Kasumi-1 (cell line): ENCODE measurements at places on chromosomes 3 and 15.

- DNase-seq: peak; percentile 75
These were observed 20.7 kb downstream of the TBC1D2B start for GRCh38 chr15:78056714-78057269.

DNA sequence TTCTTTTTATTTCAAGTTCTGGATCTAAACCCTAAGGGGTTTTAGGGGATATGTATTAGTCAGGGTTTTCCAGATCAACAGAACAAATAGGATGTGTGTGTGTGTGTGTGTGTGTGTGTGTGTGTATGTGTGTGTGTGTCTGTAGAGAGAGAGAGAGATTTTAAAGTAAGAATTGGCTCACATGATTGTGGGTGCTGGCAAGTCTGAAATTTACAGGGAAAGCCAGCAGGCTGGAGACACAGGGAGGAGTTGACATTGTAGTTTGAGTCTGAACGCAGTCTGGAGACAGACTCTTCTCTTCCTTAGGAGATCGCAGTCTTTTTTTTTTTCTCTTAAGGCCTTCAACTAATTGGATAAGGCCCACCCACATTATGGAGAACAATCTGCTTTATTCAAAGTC, 428.8 kb upstream of the TBL1XR1 start:
- DNase-seq: no peak

GRCh38 chr15:83698294-83698693, 44.4 kb downstream of the ADAMTSL3 start:
- no peak for DNase-seq

GRCh38 chr3:66823009-66823397, 175.1 kb upstream of the KBTBD8 start:
- DNase-seq: no peak

- no peak for DNase-seq
These were observed 11.7 kb downstream of the PXYLP1 start for GRCh38 chr3:141243271-141243707.

DNA sequence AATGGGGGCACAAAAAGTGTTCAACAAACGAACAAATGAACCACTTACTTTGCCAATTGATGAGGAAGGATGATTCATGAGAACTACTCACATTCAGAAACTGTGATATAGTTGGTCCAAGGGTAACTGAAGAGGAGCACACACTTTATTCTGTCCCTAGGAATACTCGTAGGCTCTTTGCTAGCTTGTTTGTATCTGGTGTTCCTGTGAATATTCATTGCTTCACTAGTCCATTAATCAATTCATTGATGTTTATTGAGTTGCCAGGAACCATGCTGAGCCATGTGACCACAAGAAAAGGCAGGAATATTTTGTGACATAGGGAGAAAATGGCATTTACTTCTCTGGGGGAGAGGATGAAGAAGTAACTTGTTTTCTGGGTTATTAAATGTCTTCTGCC, 338.3 kb downstream of the IL20RB start:
- no peak for DNase-seq

DNA sequence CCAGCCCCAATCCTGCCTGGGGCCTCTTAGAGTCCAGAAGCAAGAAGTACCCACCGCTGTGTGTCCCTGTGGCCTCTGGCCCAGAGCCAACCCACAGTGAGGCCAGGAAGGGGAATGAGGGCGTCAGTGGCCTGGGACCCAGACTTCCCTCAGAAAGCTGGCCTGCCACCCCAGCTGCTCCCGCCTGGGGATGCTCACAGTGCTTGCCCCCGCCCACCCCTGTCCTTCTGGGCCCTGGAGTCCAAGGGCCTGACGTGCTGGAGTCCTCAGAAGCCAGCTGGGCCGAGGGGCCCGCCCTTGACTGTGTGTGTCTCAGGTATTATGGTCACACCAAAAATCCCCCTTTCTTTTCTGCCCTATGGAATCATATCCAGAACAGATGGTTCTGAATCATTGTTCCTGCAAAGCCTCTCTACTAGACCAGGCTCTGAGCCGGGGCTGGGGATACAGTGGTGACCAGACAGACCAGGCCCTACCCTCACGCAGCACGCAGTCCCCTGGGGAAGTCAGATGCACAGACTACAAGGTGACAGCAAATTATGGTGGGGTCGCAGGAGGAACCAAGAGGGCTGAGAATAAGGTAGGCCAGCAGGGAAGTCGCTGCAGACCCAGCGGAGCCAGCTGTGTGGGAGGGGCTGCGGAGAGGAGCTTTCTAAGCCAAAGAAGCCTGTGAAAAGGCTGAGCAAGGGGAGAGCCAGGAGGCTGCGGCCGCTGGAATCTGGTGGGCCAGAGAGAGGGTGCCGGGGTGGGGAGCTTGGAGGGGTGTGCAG, 99.1 kb downstream of the VGLL4 start:
- no peak for DNase-seq

DNA sequence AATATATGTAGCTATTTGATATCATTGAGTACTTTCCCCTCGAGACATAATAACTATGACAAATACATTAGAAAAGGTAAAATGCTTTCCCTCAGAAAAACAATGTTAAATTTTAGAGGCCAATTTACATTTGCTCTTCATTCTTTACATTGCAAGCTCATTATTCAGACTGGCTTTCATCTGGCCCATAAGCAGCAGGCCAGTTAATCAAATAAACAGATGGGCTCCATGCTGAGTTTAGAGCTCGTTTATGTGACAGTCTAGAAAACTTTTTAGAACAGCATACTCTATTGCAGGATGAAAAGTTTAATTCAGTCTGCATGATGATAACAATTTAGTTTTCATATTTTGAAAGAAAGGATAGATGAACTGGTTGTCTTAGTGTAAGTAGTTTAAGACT, 150.6 kb downstream of the DUT start:
- DNase-seq: no peak

DNA sequence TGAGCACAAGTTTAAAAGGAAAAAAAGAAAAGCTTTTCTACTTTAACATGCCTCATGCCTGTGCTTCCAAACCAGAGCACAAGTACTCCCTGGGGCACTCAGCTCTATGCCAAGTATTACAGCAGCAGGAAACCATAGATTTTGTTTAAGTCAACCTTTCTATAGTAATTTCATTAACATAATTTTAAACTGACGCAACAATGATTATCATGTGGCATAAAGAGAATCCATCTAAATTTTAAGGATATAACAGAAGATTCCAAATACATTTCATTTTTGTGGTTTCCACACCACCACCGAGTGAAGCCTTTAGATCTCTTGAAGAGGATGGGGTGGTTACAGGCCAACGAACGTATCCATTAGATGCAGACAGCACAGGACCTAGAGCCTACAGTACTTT, 112.1 kb downstream of the TNIK start:
- DNase-seq: no peak

DNA sequence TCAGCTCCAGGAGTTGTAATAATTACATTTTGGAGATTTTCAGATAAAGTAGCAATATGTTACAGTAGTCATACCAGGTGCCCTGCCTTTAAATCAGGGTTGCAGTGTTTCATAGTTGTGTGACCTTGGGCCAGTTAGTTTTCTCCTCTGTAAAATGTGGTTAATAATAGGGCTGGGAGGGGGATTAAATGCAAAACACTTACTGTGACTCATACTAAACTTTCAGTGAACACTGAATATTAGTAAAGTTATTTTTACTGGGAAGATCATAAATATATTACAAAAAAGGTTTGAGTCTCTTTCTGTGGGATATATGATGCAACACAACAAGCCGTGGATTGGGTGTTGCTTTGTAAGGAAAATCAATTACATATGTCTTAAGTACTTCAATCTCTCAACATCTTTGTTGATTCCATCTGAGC, 1.1 kb upstream of the EBLN2 start:
- DNase-seq: no peak

GRCh38 chr3:50436114-50436674, 67.2 kb downstream of the CACNA2D2 start:
- DNase-seq: peak; percentile 28

DNA sequence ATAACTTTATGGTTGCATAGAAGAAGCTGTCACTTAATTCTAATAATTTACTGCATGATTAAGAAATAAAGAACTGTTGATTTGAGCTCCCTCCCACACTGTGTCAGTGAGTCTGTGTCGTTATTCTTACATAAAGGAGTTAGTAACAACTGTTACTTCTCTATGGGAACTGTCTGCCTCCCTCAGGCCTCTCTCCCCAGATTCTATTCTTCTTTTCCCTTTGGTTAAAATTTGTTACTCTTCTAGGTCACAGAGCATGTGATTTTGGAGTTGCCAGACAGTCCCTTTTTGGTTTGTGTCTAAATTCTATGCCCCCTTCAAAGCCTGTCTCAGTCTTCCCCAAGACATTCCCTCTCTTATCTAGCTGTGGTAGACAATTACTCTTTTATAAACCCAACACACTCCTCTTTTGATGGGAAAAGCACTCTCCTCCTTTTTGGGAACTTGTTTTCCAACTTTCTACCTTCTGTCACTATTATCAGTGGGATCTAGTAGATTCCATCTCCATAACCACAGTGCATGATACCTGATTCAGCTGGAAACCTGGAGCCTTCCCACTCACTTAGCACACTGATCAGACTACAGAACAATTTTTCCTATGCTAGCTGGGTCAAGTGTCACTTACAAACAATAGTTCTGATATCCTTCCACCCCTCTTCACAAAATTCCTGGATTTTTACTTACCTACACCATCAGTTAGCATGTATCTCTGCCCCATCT, 422.1 kb upstream of the TGFBR2 start:
- no peak for DNase-seq

DNA sequence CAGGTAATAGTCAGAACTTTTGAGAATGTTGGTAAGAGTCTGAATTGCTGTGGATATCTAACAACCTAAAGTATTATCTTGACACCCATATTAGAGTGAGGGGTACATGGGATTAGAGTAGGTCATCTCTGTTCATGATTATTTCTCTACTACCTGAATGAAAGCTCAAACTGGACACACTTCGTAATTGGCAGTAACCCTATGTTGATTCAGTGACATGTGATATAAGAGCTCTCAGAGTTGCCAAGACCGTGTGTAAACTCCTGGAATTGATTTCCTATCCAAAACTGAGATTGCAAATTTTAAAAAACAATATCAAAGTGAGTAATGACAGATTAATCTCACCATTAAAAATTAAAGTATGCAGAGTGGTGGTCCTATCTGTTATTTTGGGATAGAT, 214.8 kb upstream of the ARHGEF26 start:
- no peak for DNase-seq

DNA sequence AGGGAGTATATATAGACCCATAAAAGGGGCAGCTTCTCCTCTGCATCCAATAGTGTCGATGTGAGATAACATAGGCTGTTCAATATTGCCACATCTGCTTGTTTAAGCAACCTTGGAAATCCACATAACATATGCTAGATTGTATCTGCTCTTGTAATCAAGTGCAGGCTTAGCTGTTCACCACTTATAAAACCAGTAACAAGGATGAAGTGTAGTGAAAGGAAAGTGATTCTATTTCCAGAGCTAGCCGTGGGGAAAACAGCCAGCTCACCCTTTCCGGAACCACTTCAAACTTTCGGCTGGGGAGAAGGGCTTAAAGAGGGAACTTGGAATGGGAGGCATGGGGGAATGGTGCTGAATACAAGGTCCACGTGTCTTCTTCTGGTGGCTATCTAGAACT, 204.0 kb downstream of the TAFA4 start:
- no peak for DNase-seq

GRCh38 chr3:153254361-153254760, 92.3 kb downstream of the RAP2B start:
- no peak for DNase-seq
